ENCODE measurements at places on chromosomes 1 and 21.

GRCh38 chr21:46079352-46080170 lies 18.4 kb upstream of the COL6A2 start:
- DNase-seq, result no peak

- no peak for DNase-seq
These were observed 210.3 kb downstream of the URB2 start for GRCh38 chr1:229836324-229836723.

GRCh38 chr21:37139902-37140301 lies 66.8 kb downstream of the TTC3 start:
- DNase-seq, result no peak

DNA sequence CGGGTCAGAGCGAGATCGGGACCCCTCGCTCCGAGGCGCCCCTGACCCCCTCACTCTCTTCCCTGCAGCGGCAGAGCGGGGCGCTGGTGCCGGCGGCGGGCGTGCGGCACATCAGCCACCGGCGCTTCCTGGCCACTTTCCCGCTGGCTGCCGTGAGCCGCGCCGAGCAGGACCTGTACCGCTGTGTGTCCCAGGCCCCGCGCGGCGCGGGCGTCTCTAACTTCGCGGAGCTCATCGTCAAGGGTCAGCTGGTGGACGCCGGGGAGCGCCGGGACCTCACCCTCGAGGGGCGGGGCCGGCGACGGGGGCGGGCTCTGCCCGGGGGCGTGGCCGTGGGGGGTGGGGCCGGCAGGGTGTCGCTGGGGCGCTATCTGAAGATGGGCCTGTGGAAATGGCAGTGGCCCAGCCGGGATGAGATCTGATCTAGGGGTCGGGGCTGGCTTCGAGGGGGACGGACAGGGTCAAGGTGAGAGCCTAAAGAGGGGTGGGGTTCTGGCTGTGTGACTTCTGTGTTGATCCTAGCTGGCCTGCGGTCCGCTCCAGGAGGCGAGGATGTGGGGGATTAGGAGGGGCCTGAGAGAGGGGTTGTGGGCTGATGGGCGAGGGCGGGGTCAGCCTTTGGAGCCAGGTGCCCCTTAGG lies 23.6 kb downstream of the PTPRU start:
- DNase-seq, result peak; percentile 44

DNA sequence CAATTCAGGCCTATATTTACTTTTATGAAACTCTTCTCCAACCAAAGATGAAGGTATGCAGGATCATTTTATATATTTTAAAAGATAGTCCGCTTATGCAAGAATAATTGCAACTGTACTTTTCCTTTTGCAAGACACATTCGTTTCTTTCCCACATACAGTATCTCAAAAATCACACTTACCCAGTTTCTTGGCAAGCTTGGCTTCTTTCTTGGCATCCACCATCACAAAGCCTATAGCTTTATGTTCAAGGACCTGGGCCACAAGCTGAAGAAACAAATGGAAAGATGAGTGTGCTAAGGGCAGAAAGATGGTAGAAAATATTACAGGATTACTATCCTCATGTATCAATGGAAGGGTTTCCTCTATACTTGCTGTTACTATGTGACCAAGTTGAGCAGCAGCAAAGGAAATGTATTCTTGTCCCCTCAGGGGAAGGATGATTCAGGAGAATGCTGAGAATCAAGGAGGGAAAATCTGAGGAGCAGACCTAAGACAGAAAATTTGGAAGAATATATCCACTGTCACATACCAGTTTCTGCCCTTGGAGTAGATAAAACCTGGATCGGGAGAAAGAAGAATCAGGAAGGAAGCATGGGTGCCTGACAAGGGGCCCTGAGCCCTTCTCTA lies 23.8 kb downstream of the CASQ2 start:
- no peak for DNase-seq

DNA sequence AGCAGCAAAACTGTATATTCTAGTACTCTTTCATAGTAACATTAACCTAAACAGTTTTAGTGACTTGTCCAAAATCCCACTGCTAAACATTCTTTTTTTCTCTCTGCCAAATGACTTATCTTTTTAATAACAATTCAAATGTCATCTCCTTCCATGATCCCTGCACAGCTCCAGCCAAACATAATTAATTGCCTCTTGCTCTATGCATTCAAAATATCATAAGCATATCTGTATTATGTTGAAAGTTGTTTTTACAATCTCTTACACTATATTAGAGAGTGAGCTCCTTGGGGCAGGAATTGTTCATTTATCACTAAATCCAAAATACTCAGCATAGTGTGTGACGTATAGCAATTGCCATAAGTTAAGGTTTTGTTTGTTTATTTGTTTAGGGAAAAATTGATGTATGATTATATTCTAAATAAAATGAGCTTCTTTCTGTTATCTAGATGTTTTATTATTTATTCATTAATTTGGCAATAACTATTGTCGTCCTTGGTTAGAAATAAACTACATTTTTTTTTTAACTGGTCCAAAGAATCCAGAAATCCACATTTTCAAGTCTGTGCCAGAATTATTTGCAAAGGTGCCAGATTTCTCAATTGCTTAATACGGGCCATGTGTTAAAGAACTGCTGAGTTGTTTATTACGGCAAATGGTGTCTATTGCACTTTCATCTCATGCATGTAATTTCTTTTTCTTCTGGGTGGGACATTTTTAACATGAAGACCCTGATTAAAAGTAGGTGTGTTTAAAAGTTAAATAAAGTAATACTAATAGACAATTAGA lies 577.2 kb upstream of the ZRANB2 start:
- DNase-seq, result no peak

DNA sequence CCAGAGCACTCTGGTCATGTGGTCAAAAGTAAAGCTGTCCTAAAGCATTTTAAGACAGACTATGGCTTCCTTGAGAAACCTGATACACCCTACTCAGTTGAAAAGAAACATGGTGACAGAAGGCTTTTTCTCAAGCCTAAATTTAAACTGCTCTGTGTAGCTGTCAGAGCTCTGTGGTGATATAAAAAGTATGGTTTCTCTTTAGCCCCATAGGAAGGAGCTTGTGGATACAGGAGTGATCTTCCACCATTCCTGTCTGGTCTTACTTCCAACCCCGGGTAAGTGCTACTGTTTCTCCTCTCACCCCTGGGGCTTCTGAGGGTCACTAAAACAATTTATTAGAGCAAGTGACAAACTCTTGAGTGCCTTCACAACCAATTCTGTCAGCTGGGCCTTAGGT lies 8.5 kb downstream of the TP53BP2 start:
- no peak for DNase-seq

GRCh38 chr21:45979651-45980050 lies 1.9 kb upstream of the COL6A1 start:
- no peak for DNase-seq

DNA sequence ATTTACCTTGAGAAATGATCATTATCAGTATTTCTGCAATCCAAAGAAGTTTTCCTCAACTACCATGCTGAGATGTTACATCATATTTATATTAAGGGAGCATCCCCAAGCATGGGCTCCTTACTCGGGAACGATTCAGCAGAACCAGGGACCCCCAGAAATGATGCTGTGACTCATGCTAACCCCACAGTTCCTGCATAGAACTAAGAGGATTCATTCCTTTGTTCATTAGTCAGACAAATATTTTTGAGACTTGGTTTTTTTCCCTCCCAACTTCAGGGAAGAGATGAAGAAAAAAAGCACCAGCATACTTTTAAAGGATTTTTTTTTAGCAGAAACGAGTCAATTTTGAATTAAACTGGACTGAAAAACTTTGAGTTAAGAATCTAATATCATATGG lies 49.2 kb upstream of the COL24A1 start:
- no peak for DNase-seq

DNA sequence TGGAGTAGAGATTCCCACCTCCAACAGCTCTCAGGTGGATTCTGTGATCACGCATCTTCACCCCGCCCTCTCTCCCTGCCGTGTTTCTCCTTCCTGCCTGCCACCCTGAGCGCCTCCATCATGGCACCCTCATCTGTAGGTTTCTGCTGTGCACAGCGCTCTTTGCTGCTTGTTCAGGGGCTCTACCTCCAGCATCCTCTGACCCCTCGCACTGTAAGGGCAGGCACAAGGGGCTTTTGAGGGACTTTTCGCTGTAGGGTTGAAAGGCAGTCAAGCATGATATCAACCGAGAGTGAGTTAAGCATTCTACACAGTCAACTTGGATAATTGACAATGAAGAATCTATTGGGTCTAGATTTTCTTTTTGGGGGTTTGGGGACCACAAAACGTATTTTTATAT lies 99.1 kb upstream of the GREM2 start:
- DNase-seq, result no peak

- no peak for DNase-seq
These were observed 126.4 kb downstream of the TMEM53 start for GRCh38 chr1:44547837-44548236.

DNA sequence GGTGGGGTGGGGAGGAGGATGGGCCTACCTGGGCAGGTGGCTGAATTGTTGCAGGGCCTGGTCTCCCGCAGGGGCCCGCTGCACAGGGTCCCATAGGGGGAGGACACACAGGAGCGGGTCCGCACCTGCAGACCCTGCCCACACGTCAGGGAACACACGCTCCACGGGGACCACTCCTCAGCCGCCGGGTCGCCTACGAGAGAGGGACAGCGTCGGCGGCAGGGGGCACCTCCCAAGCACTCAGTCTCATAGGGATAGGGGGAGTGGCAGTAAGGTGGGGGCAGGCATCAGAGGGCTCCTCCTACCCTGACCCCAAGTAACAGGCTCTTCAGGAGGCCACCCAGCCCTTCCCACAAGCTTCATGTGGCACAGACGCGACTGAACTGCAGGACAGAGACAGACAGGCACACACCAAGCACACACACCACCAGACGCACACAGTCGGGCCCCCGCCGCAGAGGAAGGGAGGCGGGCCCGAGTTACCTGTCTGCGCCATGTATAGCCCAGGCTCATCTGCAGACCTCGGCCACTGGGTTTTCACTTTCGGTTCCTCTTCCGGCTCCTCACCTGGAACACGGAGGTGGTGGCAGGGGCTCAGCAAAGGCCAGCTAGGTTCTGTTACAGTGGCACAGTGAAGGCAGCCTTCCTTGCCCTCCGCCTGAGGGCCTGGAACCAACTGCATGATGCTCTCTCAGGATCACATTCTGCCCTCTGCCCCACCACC lies 19.8 kb downstream of the ADGRB2 start:
- no peak for DNase-seq

DNA sequence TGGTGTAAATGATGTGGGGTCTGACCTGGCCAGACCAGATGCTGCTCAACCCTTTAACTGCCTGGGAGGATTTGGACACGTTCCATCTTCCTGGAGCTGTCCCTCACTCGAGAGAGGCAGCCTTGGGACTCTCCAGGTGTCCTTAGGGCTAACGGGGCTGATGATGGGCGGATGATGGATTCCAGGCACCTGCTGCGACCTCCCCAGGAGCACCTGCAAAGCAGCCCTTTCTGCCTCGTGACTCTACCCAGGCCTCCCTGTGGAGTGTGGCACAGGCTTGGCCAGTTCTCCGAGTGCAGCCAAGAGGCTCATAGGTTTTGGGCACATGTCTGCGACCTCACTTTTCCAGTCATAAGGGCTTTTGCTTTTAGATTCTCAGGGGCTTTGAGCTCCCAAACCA lies 12.3 kb upstream of the TRIM17 start:
- no peak for DNase-seq

- DNase-seq, result no peak
These were observed 569.0 kb downstream of the PTPRU start for GRCh38 chr1:29805122-29805895.

- peak; percentile 39 for DNase-seq
These were observed 556.8 kb downstream of the PTPRU start for GRCh38 chr1:29793101-29793546.

GRCh38 chr1:212743901-212744475 lies 44.3 kb upstream of the BATF3 start:
- peak; percentile 49 for DNase-seq

- DNase-seq, result no peak
These were observed 31.0 kb downstream of the TNNT2 start for GRCh38 chr1:201346337-201346939.

DNA sequence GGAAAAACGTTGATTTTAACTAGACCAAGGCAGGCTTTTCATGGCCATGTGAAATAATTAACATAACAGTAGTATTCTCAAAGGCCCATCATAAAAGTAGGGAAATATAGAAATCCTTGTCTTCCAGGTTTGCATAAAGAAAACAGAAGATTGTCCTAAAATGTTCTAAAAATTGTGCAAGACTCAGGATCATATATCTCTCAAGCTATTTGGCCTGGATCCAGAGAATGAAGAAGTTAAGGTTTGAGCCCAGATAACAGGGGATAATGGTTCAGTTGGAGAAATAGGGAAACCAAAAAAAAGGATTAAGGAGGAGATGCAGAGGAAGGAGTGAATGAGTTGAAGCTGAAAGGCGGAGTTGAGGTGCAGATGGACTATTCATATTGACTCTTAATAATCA lies 555.5 kb upstream of the NR5A2 start:
- no peak for DNase-seq

DNA sequence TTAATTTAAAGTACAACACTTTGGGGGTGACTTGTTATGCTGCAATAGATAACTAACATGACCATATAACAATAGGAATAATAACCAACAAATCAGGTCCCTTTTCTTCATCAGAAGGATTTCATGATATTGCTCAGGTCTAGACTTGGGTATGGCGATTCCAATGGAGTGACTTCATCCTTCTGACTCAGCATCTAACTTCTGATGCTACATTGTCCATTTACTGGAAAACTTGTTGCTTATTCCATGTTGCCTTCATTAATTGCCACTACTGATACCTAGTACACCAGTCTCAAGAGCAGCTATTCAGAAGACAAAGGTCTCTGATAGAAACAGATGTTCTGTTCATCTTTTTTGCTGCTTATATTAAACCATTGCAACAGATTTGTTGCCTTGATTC lies 324.3 kb downstream of the TGFB2 start:
- no peak for DNase-seq

DNA sequence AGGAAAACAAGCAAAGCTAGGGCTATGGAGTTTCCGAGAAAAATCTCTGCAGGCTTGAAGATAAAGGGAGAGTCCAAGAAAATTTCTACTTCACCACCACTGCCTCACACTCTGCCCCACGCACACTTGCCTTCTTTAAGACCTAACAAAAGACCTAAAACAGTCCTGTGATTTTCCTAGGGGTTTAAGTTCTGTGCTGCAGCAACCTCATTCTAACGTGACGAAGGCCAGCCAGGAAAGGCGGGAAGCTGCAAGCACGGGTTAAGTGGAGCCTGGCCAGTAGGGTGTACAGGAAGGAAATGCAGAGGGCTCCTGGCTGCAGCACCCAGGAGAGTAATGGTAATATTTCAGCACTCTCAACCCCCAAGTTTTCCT lies 1.5 kb downstream of the SPATA6 start:
- no peak for DNase-seq

DNA sequence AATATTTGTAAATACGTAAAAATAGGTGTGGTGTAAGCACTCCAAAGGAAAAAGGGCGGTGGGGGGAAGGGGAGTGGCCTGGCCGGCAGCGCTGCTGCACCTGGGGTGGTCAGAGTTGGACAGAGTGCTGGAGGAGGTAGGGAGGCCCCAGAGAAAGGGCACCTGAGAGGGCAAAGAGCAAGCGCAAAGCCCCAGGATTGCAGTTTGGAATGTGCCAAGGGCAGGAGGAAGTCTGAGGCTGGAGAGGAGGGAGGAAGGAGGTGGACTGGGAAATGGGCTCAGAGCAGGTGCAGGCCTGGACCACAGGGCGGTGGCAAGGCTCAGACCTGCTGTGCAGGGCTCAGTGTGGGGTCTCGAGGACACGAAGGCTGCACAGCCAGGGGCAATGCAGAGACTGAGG lies 30.6 kb downstream of the LDLRAP1 start:
- no peak for DNase-seq

Measured in CD4-positive, alpha-beta T cell treated with Interleukin-17A for 4 hours (primary cell).